ENCODE measurements at places on chromosomes 4 and X.

GRCh38 chrX:135652602-135653001, 60.8 kb upstream of the CT45A1 start:
- no peak for DNase-seq

GRCh38 chr4:104983615-104984179, 163.0 kb upstream of the TET2 start:
- DNase-seq: no peak

DNA sequence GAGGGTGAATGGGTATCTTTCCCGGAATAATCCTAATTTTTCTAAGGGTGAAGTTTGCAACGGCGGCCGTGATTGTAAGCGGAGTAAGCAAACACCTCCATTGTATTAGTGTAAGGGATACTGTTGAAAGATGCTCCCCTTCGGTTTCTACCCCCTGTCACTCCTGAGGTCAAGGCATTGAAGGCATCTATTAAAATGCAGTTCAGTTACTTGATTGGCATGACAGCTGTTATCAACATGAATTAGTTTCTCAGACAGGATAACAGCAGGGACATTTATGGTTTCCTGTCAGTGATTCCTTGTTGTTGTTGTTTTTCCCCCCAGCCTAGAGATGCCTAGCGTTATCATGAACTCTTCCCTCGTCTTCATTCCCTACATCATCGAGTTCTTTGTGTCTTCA, 552 bp downstream of the SLC25A14 start:
- DNase-seq: no peak

GRCh38 chr4:40228497-40229365, 31.9 kb downstream of the RHOH start:
- DNase-seq: no peak

- DNase-seq: no peak
Observed at GRCh38 chr4:26452565-26453531, 37.4 kb downstream of the CCKAR start.

DNA sequence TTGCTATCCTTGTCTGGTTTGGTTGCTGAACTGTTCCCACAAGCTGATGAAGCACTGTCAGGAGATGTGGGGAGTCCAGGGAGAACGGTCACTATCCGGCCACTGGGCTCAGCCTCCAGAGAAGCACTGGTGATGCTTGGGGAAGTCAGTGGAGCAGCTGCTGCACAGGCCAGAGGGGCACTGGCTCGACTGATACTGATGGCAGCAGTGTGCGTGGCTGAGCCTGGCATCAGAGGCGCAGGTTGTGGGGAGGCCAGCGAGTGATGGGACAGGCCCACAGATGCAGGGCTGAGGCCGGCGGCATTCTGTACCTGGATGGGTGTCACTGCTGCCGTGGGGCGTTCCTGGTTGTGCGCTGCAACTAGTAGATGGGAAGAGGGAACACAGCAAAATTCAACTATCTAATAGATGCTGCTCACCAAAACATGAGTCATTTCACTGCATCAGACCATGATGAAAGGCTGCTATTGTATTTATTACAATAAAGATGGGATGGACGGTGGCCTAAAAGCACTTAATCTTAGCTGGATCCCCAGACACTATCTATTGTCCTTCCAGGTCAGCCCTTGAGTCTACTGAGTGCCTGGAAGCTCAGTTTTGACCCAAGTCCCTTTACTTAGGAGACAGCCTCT, 106.3 kb upstream of the CBR4 start:
- no peak for DNase-seq

DNA sequence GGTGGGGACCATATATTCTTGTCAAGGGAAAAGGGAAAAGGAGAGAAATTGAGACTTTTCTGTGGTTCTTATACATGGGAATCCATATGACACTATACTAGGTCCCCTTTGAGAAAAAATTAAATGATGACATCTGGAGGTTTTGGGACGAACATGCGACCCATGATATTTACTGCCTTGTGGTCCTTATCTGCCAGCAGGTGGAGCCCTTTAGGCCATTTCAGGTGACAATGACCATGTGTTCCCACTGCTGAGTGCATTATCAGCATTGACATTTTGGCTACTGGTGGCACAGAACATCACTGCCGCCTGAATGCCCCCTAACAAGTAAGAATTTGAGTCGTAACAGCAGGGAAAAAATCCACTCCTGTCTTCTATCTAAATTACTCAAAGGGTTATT, 843.4 kb downstream of the FSTL5 start:
- DNase-seq: peak; percentile 0

- peak; percentile 48 for DNase-seq
Observed at GRCh38 chr4:60683973-60684372, 516.2 kb upstream of the ADGRL3 start.

- DNase-seq: peak; percentile 93
Observed at GRCh38 chr4:7813674-7814073, 126.0 kb downstream of the AFAP1 start.

DNA sequence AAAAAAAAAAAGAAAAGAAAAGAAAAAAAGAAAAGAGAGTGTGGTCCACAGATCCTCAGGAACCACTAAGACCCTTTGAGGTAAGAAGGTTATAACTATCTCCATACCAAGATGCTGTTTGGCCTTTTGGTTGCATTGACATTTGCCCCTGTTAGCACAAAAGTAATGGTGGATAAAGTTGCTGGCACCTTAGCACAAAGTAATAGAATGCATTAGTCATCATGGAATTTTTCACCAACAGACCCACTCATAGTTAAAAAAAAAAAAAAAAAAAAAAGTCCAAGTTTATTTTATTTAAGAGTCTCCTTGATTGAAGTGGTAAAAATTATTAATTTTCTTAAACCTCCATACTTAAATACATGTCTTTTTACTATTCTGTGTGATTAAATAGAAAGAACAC, 78.4 kb upstream of the RBPJ start:
- DNase-seq: no peak

- DNase-seq: peak; percentile 7
Observed at GRCh38 chrX:136477026-136477425, 10.7 kb upstream of the BRS3 start.

DNA sequence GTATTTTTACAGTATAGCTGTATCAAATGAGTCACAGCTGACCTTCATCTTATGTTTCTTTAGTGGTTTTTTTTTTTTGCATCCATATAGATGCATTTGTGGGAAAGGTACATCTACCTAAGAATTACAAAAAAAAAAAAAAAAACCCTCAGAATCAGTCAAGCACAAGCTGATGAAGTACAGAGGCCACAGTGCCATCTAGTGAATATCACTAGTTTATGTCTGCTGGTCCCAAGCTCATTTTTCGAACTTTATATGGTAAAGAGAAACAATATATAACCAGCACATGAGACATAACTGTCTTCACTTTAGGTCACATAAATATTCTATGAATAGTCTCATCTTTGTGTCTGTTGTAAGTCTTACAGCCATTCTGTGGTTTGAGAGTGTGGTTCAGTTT, 220.1 kb downstream of the DLG3 start:
- DNase-seq: peak; percentile 22

- DNase-seq: peak; percentile 75
Observed at GRCh38 chr4:142405021-142405694, 440.9 kb downstream of the INPP4B start.

DNA sequence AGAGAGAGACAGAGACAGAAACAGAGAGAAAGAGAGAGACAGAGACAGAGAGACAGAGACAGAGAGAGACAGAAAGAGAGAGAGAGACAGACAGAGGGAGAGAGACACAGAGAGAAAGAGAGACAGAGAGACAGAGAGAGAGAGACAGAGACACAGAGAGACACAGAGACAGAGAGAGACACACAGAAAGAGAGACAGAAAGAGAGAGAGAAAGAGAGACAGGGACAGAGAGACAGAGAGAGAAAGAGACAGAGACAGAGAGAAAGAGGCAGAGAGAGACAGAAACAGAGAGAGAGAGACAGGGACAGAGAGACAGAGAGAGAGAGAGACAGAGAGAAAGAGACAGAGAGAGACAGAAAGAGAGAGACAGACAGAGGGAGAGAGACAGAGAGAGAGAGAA, 52.9 kb downstream of the CRLF2 start:
- DNase-seq: no peak

All from fibroblast of villous mesenchyme (primary cell).